ENCODE measurements at places on chromosomes 2 and 18.

DNA sequence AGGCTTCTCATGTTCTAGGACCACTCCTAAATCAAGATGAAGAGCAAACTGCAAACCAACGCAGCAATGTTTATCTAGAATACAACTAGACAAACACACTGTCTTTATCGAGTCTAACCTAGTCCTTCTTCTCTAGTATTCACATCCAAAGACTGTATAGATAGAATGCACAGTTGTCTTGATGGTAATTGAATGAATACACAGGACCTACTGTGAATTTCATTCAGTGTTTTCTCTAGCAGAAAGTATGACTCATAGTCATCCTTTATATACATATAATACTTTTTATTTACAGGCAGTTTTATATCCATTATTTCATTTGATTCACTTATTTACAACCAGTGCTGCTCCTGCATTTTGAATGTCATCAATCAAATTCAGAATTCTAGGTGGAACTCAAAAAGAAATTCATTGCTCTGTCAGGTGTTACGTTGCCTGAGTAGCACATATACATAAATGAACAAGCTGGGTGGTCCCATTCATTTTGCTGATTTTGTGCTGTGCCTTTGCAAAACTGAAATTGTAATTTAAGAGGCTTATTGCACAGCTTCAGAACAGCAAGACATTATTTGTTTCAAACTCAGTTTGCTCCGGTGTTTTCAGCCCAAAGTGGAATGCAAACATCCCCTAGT lies 374.8 kb downstream of the EPHA4 start:
- DNase-seq, result no peak

DNA sequence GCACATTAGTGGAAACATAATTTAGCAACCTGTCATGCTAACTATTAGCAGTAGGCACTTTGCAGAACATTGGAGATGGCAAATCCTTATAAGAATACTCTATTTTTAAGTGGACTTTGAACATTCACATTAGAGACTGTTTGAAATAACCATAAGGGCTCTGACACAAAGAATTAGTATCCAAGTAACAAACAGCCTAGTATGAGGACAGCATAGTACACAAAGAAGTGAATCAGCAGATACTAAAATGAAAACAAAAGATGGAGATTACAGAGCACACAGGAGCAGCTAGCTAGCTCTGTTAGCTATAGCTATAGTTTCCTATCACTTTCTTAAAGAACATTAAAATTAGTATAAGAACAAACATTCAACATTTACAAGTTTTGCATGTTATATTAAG lies 256.3 kb upstream of the SPOPL start:
- DNase-seq, result no peak

- DNase-seq, result no peak
These were observed 68.8 kb upstream of the TMEM247 start for GRCh38 chr2:46410273-46411244.

DNA sequence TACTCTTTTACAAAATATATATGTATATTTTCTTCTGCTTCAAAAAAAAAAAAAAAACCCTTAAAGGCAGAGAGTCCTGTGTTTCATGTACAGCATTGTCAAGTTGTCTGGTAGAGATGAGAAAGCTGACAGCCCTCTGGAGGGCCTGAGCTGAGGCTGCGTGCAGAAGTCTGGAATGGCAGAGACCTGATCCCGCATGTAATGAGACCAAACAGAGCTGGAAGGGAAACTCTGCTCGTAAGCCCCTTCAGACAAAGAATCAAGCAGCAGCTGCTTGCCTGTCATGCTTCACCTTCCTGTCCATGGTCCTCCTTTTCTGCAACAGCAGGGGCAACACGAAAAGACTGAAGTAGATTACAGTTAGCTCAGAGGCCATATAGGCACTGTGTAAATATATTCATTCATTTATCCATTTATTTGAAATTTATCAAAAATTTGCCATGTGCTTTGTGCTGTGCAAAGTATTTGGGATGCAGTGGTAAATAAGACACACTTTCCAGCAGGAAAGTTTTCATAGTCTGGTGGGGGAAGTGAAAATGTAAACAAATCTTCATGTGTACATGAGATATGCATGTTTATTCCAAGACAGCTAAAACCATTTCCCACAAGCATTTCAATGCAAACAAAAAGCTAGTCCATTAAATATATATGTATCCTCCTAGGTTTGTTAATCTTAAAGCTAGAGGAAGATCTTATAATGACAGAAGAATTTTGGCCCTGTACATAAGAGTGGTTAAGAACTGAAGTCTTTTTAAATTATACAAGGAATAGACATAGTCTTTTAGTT lies 912.7 kb downstream of the CPS1 start:
- DNase-seq, result no peak

- DNase-seq, result no peak
These were observed 202.7 kb downstream of the ACKR3 start for GRCh38 chr2:236772220-236772837.

DNA sequence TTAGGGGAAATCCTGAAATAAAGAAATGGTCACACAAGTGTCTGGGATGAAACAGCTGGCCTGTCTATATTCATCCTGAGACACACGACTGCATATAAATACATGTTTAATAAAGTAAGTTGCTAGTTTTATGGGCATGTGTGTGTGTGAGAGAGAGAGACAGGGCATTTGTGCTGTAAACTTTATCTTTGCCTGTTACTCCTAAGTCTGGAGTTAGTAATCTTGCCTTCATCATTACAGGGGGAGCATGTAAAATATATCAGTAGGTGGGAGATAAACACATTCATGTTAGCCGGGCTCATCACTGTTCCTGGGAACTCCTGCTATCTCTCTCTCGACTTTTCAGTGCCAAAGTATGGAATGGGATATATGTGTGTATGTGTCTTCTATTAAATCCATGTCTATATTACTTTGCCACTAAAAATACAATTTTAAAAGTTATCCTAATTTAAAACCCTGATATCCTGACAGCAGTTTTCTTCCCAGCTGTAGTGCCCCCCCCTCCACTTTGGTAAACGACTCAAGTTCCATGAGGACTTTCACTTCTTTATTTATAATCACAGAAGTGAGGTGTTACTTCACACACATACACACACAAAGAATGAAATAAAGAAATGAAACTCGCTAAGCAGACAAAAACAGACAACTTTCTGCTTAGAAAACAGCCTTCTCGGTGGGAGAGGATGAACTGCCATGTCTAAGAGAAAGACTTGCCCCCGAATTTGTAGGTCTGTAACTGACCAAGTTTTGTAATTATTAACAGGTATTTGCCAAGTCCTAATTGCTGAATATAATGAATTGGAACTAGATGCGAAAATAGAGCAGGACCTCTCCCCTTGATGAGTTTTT lies 947 bp downstream of the ZEB2 start:
- DNase-seq, result no peak

DNA sequence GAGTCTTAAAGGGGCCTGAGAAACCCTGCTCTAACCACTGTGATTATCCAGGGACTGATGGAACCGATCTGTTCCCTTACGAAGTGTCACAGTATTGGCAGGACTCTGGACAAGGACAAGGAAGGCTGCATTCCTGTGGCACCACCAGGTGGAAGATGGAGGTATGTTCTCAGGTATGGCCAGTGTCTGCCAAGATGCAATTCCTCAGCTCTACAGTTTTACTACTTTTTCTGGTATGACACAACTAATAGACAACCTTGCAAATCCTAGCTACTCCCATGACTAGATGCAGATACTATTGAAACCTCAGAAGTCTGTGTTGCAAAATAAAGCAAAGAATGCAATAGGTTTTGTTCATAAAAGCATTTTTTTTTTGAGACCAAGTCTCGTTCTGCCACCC lies 14.6 kb downstream of the RAB31 start:
- no peak for DNase-seq

DNA sequence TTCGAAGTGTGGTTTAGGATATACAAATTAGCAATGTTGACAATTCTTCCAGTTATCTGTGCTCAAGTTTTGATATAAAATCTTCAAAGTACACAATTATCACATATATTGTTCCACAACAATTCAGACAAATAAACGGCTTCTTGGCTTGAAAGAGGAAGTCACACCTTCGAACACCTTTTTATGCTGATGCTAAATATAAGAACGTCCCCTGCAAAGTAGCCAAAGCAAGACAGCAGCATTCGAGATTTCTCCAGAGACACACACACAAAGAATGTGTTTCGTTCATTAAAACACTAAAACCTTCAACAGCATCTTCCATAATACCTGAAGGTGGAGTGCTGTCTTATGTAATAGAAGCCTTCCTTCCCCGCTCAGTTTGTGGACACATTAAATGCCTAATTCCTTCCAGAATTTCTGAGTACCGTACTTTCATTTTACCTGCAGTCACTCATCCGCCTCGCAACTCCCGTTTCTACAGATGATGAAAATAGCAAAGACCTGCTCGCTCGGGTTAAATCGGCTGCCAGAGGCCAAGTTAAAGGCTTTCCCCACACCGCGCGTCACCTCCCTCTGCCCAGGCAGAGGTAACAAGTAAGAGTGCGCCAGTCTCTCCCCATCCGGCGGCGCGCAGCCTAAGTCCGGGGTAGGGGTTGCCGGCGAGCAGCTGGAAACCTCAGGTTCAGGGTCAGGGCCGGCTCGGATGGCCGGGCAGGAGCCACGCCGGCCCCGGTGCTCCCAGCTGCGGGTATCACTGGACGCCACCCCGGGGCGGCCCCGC lies 847 bp downstream of the SERPINE2 start:
- DNase-seq, result peak; percentile 17

GRCh38 chr2:151979694-151980093 lies 119.2 kb downstream of the CACNB4 start:
- no peak for DNase-seq

GRCh38 chr2:71148506-71149063 lies 18.2 kb downstream of the MPHOSPH10 start:
- no peak for DNase-seq

DNA sequence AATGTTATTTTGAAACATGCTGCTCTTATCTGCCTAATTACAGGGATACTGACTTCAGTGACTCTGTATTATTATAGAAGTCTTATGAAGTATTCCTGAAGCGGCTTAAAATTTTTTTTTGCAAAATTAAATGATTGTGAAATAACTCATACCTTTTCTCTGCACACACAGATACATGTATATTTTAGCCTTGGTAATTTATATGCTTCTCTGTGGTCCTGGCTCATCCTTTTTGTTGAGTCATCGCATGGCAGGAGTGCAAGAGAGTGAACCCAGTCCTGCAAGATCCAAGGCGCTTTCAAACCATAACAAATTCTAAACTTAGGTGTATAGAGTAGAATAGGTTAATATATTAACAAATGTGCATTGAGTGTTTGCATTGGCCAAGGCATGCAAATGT lies 8.6 kb downstream of the CCNT2 start:
- no peak for DNase-seq

- DNase-seq, result no peak
These were observed 83.4 kb downstream of the TPGS2 start for GRCh38 chr18:36745219-36745975.

GRCh38 chr2:239283961-239284795 lies 116.6 kb downstream of the HDAC4 start:
- no peak for DNase-seq

GRCh38 chr2:178707476-178707875 lies 99.7 kb downstream of the TTN start:
- DNase-seq, result no peak

- DNase-seq, result no peak
These were observed 117.1 kb downstream of the RNF144A start for GRCh38 chr2:7034303-7034702.

GRCh38 chr2:72098935-72099334 lies 48.7 kb downstream of the CYP26B1 start:
- no peak for DNase-seq

DNA sequence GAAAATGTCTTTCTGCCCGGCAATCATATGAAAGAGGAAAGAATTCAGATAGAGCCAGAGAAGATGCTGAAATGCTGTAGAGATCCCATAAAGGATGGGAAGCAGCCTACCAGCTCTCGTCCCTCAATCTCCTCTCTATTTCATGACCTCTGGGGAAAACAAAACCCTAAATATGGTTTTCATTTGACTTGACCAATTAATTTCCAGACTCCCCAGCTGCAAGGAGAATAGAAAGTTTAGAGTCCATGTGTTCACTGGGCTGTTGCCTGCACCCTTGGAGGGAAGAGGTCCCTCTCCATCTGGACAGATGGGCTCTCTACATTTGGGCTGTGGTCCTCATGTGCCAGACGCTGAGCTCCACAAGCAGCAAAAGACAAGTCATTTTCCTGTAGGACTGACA lies 40.6 kb downstream of the CAPN13 start:
- no peak for DNase-seq

DNA sequence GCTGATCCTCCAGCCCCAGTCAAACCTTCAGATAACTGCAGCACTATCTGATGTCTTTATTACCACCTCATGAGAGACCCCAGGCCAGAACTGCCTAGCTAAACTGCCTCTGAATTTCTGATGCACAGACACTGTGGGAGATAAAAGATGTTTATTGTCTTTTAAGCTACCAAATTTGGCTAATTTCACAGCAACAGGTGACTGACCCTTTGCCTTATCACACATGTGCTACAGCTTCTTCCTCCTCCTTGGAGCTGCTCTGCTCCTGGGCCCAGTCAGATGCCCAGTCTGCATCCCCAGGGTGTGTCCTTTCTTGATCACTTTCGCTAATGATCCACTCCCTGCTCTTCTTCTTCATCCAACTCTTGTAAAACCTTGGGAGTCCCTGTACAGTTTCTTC lies 19.6 kb upstream of the ACOXL start:
- DNase-seq, result no peak

DNA sequence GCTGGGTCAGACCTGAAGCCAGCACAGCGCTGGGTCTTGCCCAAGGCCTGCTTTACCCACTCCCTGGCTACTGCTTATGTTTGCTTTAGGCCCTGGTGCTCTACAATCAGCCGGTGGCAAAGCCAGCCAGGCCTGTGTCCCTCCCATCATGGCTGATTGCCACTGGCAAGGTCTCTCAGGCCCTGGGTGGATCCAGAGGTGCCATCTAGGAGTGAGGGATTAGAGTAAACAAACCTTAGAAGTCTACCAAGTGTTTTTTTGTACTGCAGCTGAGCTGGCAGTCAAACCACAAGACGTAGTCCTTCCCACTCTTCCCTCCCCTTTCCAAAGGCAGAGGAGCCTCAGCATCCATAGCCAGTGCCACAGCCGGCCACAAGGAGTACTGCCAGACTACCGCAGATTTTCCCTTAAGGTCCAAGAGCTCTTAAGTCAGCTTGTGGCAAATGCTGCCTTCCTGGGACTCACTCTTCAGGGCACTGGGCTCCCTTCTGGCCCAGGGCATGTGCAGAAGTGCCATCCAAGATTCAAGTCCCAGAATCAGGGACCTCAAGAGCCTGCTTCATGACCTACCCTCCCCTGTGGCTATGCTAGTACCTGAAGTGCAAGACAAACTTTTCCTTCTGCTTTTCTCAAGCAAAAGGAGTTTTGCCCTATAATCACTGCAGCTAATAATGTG lies 20.0 kb downstream of the IL1RL2 start:
- no peak for DNase-seq

GRCh38 chr2:174121612-174122011 lies 126.7 kb downstream of the OLA1 start:
- no peak for DNase-seq

GRCh38 chr2:20304411-20304810 lies 46.2 kb downstream of the PUM2 start:
- DNase-seq, result no peak

DNA sequence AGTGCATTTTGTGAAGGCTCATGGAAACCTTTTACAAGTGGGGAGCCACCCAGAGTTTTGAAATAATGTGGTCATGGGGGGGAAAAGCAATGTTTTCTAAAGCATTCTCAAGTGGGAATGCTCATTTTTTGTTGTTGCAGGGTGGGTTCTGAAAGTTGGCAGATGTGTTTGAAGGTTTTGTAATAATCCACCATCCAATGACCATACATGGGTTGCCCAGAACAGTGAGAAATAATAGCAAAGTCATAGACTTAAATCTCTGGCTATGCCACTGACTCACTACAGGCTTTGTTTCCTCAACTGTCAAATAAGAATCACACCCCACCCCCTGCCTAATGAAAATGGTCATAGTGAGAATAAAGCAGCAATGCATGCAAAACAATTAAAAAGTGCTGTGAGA lies 2.9 kb downstream of the DSG3 start:
- no peak for DNase-seq

Data from stimulated activated CD4-positive, alpha-beta T cell treated with anti-CD3 and anti-CD28 coated beads, Interleukin-12 subunit alpha, Interleukin-12 subunit beta, amount 100 ng/mL, for 48 hours (primary cell).